ENCODE measurements at places on chromosomes 2 and 18. TPM values are rescaled to one million over a fixed set of nuclear protein-coding genes. Genes with fewer than 3 reads are reported as not detected.

DNA sequence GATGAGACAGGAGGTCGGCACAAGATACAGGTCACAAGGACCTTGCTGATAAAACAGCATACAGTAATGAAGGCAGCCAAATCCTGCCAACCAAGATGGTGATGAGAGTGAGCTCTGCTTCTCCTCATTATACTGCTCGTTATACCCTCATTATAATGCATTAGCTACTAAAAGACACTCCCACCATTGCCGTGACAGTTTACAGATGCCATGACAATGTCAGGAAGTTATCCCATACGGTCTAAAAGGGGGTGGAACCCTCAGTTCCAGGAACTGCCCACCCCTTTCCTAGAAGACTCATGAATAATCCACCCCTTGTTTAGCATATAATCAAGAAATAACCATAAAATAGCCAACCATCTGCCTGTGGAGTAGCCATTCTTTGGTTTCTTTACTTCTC is 224.2 kb downstream of the RBM43 start:
- DNase-seq: no peak

- no peak for DNase-seq
Measured at GRCh38 chr2:47282621-47283272, 120.2 kb upstream of the MSH2 start.

DNA sequence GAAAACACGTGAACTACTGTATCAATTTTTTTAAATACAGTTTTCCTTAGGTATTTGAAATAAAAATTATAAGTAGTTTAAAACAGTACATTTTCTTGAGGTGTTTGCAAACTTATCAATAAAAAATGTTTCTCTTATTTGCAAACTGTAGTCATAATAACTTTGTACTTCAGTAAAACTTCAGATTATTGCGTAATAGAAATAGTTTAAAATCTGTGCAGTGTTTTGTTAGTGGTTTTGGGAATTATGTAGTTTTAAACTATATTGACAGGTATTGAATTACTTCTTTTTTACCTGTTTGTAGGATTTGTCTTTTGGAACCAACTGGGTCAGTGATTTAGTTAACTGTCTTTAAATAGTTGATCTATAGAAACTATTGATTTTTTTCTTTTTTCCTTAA is 7.3 kb downstream of the NAPG start:
- DNase-seq: no peak

- no peak for DNase-seq
Measured at GRCh38 chr2:140667203-140667602, 1463.6 kb downstream of the LRP1B start.

The RRM2 gene
- 162 TPM for total RNA-seq

DNA sequence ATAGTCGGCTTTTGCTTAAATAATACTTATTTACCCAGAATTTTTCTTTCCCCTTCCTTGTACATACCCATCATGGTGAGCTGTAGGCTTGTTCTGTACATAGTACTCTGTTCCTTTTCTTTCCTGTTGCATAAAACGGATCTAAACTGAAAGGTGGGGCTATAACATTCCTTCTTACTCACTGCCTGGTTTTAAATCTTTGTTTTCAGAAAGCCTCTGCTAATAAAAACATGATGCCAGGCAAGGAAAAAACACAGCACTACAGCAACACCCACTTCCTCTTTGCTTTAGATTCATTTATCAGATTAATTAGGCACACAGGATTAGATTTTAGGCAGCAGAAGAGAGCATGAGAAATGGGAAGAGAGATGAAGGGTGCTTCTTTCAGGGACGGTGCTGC is 19.6 kb upstream of the STON1 start:
- peak; percentile 62 for DNase-seq

The IKZF2 gene
- total RNA-seq: 5.1 TPM

GRCh38 chr2:221641181-221641871 is 69.2 kb upstream of the EPHA4 start:
- DNase-seq: no peak

DNA sequence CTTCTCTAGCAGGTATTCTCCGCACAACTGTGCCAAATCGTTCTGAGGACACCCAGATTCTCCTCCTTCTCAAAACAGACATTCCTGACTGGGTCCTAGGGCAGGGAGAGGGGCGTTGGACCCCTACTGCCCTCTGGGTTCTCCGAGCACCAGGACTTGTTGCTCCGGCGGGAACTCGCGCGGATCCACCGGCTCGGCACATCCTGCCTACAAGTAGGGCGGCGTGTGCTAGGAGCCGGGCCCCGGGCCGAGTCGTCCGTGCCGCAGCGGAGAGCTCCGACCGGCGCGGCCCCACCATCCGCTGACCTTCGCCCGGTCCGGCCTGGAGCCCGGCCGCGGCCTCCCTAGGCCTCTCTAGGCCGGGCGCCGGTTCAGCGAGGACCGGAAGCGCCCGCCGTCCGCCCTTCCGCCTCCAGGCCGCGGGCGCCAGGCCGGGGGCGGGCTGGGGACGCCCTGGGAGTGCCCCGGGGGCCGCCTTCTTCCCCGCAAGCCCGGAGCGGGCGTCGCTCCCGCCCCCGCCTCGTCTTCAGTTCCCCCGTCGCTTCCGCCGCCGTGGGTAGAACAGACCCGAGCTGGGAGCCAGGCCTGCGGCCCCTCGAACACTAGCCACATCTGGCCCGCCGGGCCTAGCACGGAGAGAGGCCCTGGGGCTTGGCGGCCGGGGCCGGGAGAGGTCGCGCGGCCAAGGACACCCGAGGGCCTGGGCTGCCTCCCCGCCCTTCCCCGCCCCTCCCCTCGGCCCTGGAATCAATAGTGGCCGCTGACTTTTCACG is 7.6 kb upstream of the ONECUT2 start:
- DNase-seq: no peak

The UPP2 gene
- not detected for total RNA-seq

GRCh38 chr2:70115646-70116442 is 28.6 kb downstream of the PCBP1 start:
- DNase-seq: no peak

DNA sequence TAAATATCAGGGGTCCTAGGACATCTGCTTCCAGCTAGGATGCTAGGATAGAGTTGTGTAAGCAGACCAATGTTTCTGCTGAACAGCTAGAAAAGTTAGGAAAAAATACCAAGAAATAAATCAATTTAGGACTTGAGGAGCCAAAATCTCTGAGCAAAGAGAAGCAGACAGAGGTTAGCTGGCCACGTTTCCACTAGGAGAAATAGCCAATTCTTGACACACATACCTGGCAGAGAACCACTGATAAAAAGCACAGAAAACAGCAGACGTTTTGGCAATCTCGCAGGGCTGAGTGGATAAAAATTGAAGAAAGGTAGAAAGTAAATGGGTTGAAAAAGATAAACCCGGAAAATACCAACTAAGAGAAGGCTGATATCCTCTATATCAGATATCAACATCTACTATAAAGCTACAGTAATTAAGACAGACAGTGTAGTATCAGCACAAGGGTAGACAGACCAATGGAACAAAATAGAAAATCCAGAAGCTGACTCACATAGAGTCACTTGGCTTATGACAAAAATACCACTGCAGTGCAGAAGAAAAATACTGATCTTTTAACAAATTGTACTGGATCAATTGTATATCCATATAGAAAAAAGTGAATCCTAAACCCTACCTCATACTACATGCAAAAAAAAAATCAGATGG is 306.1 kb upstream of the KLHL29 start:
- no peak for DNase-seq

- peak; percentile 87 for DNase-seq
Measured at GRCh38 chr18:48946329-48946835, 4.4 kb downstream of the SMAD7 start.

DNA sequence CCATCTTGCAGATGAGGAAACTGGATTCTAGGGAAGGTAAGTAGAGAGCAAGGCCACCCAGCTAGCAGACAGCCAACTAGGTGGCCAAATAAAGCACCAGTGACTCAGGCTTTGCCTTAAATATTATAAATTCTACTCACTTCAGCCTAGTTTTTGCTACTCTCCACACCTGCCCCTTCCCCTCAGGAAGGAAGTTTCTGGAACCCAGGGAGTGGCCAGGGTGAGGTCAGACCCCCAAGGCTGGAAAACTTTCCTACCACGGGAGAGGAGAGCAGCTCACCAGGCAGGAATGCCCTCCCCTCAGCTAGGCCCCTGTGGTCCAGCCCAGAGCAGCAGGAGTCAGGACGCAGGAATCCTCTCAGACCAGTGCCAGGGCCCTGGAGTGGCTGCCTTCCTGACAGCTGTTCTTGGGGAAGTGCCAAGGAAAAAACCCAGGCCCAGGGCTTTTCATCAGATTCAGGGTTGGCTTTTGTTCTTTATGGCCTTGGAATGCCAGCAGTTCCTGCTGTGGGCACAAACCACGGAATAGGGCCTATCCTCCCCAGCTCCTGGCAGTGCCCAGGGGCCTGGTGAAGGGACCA is 5.1 kb upstream of the PAX8 start:
- peak; percentile 98 for DNase-seq

DNA sequence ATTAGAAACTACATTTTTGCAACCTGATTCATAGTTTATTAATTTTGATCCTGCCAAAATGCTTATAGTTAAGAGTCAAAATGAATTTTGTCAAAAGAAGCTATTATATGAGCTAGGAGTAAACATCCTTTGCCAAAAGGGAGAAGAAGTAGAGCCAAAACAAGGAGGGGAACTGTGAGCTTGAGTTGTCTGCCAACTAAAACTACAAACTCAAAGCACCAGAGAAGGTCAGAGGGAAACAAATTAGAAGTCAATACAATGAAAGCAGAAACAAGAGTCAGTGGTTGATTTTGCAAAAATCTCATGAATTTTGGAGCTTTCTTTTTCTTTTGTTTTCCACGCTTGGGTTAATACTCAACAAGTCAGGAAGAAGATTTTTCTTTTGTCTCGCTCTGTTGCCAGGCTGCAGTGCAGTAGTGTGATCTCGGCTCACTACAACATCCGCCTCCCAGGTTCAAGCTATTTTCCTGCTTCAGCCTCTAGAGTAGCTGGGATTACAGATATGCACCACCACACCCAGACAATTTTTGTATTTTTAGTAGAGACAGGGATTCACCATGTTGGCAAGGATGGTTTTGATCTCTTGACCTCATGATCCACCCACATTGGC is 508.5 kb downstream of the RIT2 start:
- DNase-seq: no peak

DNA sequence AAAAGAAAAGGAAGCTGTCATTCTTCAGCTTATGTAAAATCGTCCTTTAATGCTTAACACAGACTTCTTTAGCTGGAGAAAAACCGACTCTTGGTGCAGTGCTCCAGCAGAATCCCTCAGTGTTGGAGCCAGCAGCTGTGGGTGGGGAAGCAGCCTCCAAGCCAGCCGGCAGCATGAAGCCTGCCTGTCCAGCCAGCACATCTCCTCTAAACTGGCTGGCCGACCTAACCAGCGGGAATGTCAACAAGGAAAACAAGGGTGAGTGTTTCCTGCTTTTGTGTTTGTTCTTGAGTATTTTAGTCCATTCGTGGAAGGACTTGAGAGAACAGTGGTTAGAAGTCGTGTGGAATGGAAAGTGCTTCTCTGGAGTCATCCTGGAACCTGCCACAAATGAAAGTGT is 38.9 kb downstream of the KDM3A start:
- no peak for DNase-seq

GRCh38 chr2:1371082-1371481 is 42.2 kb upstream of the TPO start:
- DNase-seq: peak; percentile 14

DNA sequence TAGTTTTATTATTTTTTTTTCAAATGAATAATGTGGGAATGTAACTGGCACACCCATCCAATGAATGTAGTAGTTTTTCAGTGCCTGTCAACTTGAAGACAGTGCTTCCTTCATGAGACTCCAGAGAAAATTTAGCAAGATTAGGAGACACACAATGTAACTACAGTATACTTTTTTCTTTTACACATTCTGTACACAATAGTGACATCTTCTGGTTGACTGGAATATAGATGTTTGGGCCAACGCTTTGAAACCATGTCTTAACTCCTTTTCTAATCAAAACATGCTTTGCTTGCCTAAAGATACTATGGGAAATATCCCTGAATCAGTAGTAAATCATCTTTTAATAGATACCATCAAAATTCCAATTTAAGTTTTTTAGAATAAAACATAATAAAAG is 229.5 kb upstream of the ZC3H15 start:
- DNase-seq: peak; percentile 60

GRCh38 chr18:70384181-70384790 is 95.4 kb downstream of the SOCS6 start:
- peak; percentile 94 for DNase-seq

- DNase-seq: peak; percentile 61
Measured at GRCh38 chr2:130391058-130391871, 35.4 kb downstream of the PTPN18 start.

The RNU2-63P gene
- not detected for total RNA-seq

GRCh38 chr18:11115276-11115675 is 34.1 kb downstream of the PIEZO2 start:
- peak; percentile 5 for DNase-seq

DNA sequence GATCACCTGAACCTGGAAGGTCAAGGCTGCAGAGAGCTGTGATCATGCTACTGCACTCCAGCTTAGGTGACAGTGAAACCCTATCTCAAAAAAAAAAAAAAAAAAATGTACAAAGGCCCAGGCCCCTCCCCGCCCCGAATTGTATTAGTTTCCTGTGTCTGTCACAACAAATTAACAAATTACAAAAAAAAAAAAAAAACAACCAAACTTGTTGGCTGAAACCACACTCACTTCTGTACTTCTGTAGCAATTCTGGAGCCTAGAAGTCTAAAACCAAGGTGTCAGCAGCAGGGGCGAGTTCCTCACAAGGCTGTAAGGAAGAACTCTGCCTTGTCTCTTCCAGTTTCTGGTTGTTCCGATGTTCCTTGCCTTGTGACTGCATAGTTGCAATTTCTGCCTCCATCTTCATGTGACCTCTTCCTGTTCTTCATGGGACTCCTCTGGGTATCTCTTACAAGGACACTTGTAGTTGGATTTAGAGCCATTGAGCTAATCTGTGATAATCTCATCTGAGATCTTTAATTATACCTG is 100.8 kb upstream of the ZSWIM2 start:
- DNase-seq: no peak

GRCh38 chr2:170369894-170370293 is 191.9 kb downstream of the MYO3B start:
- DNase-seq: peak; percentile 7

The LOXL3 gene
- total RNA-seq: 11.7 TPM

DNA sequence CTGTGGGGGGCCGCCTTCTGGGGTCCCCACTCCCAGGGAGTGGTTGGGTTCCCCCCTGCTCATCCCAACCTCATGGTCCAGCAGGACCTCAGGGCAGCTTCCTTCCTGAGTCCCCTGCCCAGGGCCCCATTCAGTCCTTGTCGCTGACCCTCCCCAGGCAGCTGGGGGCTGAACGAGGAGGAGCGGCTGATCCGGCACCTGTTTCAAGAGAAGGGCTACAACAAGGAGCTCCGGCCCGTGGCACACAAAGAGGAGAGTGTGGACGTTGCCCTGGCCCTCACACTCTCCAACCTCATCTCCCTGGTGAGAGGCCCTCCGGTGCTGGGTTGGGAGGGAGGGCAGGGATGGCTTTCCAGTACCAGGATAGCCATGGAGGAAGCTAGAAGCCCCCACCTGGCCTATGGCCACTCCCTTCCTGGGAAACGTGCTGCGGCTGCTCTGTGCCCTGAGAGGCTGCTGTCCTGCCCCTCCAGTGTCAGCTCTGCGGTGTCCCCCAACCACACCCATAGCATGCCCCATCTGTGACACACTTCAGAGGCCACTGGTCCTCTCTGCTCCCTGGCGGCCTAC is 497 bp downstream of the CHRND start:
- no peak for DNase-seq

- DNase-seq: peak; percentile 7
Measured at GRCh38 chr2:225353579-225354085, 45.9 kb upstream of the NYAP2 start.

The NRP2 gene
- 14.9 TPM for total RNA-seq

The TMX3 gene
- total RNA-seq: 81.0 TPM

Data from LHCN-M2 (cell line).